NCI-H2171 treated with DMSO at 0.1 percent for 48 hours (cell line): ENCODE measurements at places on chromosomes 5 and 9.

DNA sequence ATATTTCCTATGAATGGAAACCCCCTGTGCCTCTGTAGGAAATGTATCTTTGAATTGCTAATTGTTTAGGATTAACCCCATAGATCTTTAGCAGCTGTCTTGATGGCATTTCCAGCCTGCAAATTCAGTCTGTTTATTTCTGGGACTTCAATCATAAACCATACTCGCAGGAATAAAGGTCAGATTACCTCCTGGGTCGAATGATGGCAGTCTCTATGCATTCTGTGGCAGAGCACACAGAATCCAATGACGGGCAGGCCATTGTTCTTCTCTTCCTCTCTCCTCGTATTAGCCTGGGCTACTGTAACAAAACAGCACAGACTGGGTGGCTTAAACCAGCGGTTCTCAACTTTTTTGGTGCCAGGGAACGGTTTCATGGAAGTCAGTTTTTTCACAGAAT is 199.9 kb downstream of the PCSK5 start:
- no peak for DNase-seq

DNA sequence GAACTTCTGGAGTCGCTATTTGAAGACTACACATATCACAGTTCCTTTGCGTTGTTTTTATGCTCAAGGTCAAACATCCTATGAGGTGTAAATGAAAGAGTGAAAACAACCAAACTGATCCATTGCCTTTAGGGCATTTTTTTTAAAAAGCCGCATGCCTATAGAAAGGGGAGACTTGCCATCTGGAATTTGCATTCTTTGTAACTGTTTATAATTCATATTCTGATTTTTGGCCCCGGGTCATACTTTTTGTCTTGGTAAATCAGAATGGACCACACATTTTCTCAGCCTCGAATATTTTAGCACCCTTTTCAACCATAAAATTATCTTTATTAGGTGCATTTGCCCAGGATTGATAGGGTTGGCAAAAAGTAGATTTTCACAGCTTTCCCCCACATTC is 188.0 kb downstream of the GOLPH3 start:
- DNase-seq, result no peak

GRCh38 chr5:42807722-42808447 is 3.8 kb downstream of the SELENOP start:
- DNase-seq, result no peak

GRCh38 chr9:134175808-134176598 is 11.6 kb upstream of the RNU6ATAC start:
- no peak for DNase-seq

DNA sequence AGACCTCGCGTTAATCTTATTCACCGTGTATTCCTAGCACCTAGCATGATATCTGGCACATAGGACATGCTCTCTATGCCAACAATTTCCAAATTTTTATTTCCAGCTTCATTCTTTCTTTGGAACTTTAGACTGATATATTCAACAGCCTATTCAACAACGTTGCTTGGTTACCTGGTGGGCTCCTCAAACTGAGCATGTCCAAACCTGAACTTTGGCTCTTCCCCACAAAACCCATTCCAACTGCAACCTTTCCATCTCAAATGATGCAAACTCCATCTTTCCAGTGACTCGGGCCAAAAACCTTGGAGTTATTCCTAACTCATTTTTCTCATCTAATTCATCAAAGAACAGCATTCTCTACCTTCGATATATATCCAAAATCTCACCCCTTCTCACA is 525.2 kb downstream of the AGTPBP1 start:
- no peak for DNase-seq

DNA sequence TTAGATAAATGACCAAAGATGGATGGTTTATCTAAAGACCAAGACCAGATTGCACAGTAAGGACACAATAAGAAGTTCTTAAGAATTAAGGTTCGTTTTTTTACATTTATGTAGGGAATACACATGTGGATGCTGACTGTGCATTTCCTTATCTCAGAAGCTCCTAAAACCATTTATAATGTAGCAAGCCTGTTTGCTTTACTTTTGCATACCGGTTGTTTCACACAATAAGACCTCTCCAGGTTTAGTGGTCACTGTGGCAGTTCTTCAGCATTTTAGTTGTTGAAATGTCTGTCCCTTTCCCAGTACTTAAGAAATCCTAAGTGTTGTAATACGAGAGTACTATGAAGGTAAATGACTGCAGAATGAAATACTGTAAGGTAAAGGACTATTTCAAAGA is 43.6 kb downstream of the BASP1 start:
- no peak for DNase-seq

- DNase-seq, result no peak
These were observed 807.9 kb upstream of the ZNF608 start for GRCh38 chr5:125554355-125554754.

GRCh38 chr5:383621-384020 is 59.4 kb upstream of the EXOC3 start:
- DNase-seq, result no peak

DNA sequence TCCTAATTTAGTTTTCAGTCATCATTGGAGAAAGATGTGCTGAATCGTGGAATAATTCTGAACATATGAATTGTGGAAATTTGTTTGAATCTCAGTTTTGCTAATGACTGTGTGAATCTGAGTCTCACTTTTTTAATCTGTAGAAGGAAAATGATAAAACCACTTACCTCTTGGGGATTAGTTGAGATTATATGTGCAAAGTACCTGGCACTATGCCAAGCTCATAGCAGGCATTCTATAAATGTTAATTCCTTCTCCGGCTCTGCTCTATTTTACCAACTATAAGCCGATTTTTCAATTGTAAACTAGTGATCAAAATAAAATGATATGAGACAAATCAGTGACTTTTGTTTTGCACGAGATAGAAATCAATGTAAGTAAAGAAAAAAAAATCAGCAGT is 290.8 kb downstream of the TRPM3 start:
- DNase-seq, result no peak

GRCh38 chr9:92564982-92565381 is 29.2 kb upstream of the ECM2 start:
- peak; percentile 32 for DNase-seq

DNA sequence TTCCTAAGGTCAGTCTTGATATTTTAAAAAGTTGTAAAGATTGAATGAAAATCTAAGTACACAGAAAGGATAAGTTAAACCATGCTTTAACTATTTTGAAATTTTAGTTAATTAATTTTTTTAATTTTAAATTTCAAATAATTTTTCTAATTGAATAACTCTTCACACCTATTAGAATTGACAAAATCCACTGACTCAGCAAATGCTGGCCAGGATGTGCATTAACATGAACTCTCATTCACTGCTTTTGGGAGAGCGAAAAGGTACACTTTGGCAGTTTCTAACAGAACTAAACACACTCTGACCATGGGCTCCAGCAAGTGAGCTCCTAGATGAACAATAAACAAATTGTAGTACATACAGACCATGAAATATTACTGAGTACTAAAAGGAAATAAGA is 209.5 kb downstream of the PTPRD start:
- no peak for DNase-seq

- no peak for DNase-seq
These were observed 59.9 kb downstream of the ABLIM3 start for GRCh38 chr5:149201121-149201637.

GRCh38 chr5:177314376-177315342 is 3.0 kb upstream of the MXD3 start:
- DNase-seq, result no peak

- DNase-seq, result no peak
These were observed 2371.7 kb upstream of the C9orf72 start for GRCh38 chr9:29945012-29945411.

DNA sequence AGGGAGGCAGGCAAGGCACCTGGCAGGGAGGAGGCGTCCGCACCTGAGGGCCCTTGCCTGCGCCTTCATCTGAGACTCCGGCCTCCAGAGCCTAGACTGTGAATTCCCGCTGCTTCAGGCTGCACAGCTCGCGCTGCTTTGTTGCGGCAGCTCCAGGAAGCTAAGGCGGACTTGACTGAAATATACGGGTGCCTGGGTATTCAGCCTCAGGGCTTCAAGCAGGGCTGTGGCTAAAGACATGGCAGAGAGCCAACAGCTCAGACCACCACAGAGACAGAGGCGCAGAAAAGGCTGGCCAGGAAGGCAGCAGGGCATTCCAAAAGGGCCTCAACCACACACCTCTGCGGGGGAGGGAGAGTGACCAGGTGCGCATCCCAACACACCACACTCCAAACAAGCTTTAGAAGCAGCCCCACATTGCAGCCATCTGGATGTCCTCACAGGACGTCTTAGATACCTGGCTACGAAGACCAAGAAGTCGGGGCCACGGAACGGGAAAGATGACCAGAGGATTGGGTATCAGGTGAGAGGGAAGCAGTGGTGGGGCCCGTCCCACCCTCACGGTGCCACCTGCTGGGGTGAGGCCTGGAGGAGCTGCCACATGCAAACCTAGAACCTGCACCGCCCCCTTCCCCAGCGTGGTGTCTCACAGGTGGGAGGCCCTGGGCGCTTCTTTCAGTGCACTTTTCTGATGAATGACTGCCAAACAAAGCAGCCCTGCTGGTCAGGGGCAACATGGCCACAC is 1.7 kb upstream of the DPH7 start:
- no peak for DNase-seq

DNA sequence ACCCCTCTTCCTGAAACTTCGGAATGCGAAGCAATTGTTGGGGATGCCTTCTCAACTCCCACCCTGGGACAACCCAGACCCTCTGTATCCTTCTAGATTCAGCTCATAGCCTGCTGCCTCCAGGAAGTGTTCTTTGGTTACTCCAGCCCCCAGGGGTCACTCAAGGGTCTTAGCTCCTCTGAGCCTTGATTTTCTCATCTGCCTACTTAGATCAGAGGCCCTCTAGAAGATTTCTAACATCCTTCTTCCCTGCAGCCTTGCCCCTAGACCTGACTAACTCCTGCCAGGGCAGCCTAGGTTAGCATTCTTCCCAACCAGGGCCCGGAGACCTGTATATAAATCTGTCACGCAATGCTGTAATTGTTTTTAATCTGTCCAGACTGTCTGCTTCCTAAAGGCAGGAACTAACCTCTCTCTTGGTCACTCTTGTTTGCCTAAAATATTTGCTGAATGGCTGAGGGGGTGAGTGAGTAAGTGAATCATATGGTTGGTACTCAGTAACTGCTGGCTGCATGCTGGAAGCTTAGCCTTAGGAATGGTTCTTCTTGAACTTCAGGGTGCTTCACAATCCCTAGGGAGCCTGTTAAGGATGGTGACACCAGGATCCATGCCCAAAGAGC is 8.2 kb downstream of the GALNT10 start:
- DNase-seq, result no peak

- DNase-seq, result no peak
These were observed 7.9 kb upstream of the HSD17B3 start for GRCh38 chr9:96309850-96310249.

- DNase-seq, result no peak
These were observed 5.9 kb upstream of the RPS6 start for GRCh38 chr9:19385786-19386501.
